ENCODE measurements at places on chromosomes 6 and 20. TPM values are rescaled to one million over a fixed set of nuclear protein-coding genes. Genes with fewer than 3 reads are reported as not detected.

DNA sequence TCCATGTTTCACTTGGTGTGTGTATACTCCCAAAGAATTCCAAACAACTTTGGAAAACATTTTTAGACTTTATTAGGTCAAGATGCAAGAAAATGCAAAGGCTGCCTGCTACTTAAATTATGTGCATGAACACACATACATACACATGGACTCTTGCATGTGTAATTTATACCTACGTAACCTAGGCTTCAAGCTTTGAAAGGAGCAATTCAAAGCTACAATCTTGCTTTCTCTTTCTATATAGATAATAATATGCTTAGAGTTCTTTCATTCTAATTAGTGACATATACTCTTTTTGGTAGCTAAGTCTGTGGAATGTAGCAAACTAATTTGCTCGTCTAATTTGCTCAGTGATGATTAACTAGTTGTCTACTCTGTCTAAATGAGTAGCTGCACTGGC is 146.5 kb downstream of the EPHA7 start:
- DNase-seq, result peak; percentile 4

- no peak for DNase-seq
Observed at GRCh38 chr6:3608159-3608558, 143.4 kb downstream of the PXDC1 start.

DNA sequence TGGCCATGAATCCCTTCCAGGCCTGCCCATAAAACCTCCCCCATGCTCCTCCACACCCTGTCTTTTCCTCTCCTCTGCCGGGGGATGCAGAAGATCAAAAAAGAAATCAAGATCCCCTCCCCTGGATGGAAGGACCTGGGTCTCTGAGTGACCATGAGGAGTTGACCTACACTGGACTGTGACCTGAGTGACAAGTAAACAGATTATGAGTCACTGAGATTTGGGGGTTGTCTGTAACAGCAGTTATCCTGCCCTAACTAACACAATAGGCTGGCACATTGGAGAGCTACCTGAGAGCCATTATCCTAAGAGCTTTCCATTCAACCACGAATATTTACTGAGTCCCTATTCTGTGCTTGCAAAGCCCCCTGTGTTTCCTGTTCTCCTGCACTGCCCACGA is 28.4 kb upstream of the SIRPA start:
- DNase-seq, result no peak

The SRSF12 gene
- 12.2 TPM for polyA plus RNA-seq
